ENCODE measurements at places on chromosomes 3 and 15.

- DNase-seq: no peak
Measured at GRCh38 chr3:138817695-138818094, 17.0 kb downstream of the PIK3CB start.

DNA sequence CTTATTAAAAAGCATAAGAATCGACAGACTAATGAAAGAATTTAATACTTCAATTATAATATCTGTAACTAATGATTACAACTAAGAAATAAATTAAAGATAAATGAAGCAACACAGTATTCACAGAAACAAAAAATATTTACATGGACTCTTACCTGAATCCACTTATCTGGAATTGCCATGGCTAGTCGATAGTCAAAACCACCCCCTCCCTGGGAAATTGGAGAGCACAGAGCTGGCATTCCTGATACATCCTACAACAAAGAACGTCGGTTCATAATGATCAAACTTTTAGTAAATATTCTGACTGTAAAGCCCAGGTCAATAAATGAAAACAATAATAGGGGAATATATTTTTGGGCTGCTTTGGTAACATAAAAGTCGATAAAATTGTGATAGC, 175.5 kb downstream of the GBE1 start:
- no peak for DNase-seq

- no peak for DNase-seq
Measured at GRCh38 chr3:140004271-140004670, 69.3 kb downstream of the CLSTN2 start.

DNA sequence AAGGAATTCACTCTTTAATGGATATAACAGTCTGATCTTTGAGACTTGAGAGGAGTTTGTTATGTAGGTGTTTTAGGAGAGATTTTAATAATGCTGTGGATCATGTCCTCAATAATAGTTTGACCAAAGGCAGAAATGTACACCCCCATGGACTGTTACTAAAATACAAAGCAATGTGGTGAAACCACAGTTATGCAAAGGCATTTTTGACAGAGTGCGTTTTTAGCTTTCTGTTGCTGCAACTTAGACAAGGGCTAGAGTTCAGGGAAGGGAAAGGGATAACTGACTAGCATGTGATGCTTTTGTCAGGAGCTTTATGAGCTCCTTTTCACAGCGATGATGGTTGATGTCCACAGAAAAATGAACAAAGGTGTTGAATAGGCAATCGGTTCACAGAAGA, 3.6 kb upstream of the STARD5 start:
- no peak for DNase-seq

DNA sequence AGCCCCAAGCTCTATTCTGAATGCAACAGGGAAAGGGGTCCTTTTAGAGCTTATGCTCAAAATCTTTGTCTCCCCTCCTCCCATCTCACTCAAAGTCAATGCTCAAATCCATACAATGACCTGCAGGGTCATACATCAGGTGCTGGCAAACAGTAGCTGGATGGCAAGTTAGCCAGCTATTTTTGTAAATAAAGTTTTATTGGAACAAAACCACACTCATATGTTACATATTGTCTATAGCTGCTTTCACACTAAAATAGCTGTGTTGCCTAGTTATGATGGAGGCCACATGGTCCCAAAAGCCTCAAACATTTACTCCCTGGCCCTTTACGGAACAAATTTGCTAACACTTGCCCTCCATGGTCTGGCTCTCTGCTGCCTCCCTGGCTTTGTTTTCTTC, 1.8 kb upstream of the FAN1 start:
- DNase-seq: no peak

DNA sequence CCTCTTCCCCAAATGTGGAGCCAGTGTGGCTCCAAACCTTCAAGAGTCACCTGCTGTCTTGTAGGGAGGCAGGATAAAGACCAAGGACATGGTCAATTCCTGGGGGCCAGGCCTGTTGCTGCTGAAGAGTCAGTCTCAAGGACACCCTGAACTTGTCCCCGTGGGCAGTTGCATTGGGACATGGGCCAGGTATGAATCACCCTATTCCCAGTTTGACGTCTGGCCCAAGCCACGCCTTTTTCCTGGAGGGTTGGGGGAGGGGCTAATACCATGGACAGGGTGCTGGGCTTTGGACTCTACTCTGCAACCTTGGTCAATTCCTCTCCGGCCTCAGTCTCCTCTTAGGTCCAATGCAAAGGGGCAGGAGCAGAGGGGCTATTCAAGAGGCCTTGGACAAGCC, 10.4 kb downstream of the ATP2B2 start:
- DNase-seq: no peak

GRCh38 chr3:171561596-171562323, 101.6 kb upstream of the TNIK start:
- no peak for DNase-seq

GRCh38 chr3:24154781-24155180, 209.7 kb downstream of the NR1D2 start:
- DNase-seq: no peak

- no peak for DNase-seq
Measured at GRCh38 chr3:105938806-105939205, 70.0 kb upstream of the CBLB start.

- DNase-seq: peak; percentile 39
Measured at GRCh38 chr15:73927003-73927475, 777 bp downstream of the LOXL1 start.

- DNase-seq: no peak
Measured at GRCh38 chr3:45958321-45958791, 15.1 kb downstream of the CXCR6 start.

GRCh38 chr3:116716490-116716889, 6.9 kb downstream of the TUSC7 start:
- DNase-seq: no peak

- no peak for DNase-seq
Measured at GRCh38 chr3:72082186-72082715, 297.3 kb upstream of the PROK2 start.
